ENCODE measurements at places on chromosomes 11 and 22. TPM values are rescaled to one million over a fixed set of nuclear protein-coding genes. Genes with fewer than 3 reads are reported as not detected.

SAMM50 gene
- 46.3 TPM for total RNA-seq

SEPTIN3 gene
- 2.1 TPM for total RNA-seq

IGSF9B gene
- total RNA-seq, result 173 TPM

KRTAP5-10 gene
- not detected for total RNA-seq

GNB1L gene
- total RNA-seq, result 7.1 TPM

CYTH4 gene
- 113 TPM for total RNA-seq

SLC16A8 gene
- not detected for total RNA-seq

TUBA8 gene
- 1.1 TPM for total RNA-seq

OTOG gene
- total RNA-seq, result not detected

CCDC188 gene
- not detected for total RNA-seq

OLFML1 gene
- not detected for total RNA-seq

TRPT1 gene
- 30.8 TPM for total RNA-seq

HPS4 gene
- 33.3 TPM for total RNA-seq

CRYBA4 gene
- not detected for total RNA-seq

APOBEC3H gene
- total RNA-seq, result 42.5 TPM

MYEOV gene
- not detected for total RNA-seq

IRAG1 gene
- not detected for total RNA-seq

CTTN gene
- total RNA-seq, result 0.83 TPM

HBB gene
- not detected for total RNA-seq

PRPF19 gene
- total RNA-seq, result 107 TPM

LINC01488 gene
- not detected for total RNA-seq

OR52H1 gene
- not detected for total RNA-seq

KCTD14 gene
- 0.22 TPM for total RNA-seq

HEPN1 gene
- total RNA-seq, result not detected

CATSPER1 gene
- total RNA-seq, result not detected

SIK2 gene
- 7.8 TPM for total RNA-seq

IGLL1 gene
- total RNA-seq, result not detected

CYB5R2 gene
- total RNA-seq, result 0.81 TPM

NPTXR gene
- total RNA-seq, result 1.4 TPM

HORMAD2 gene
- total RNA-seq, result not detected

ST14 gene
- not detected for total RNA-seq

POU2AF2 gene
- not detected for total RNA-seq

AIFM3 gene
- total RNA-seq, result not detected

CARNS1 gene
- total RNA-seq, result 1.1 TPM

LRRN4CL gene
- total RNA-seq, result 0.14 TPM

DNAJB7 gene
- total RNA-seq, result not detected

HEPHL1 gene
- not detected for total RNA-seq

POTEH gene
- not detected for total RNA-seq

C11orf65 gene
- total RNA-seq, result 1.4 TPM

PGA4 gene
- total RNA-seq, result not detected

PHLDA2 gene
- total RNA-seq, result 1.5 TPM

PTPRCAP gene
- total RNA-seq, result 404 TPM

C11orf97 gene
- total RNA-seq, result not detected

CARD10 gene
- not detected for total RNA-seq

CST6 gene
- total RNA-seq, result not detected

SERHL2 gene
- total RNA-seq, result 0.45 TPM

GRAP2 gene
- total RNA-seq, result 120 TPM

CDC42EP2 gene
- total RNA-seq, result 0.48 TPM

GGT1 gene
- 32.7 TPM for total RNA-seq

MAJIN gene
- total RNA-seq, result 0.20 TPM

KRTAP5-2 gene
- total RNA-seq, result not detected

SCGB1D2 gene
- total RNA-seq, result not detected
